ENCODE measurements at places on chromosomes 5 and 9.

DNA sequence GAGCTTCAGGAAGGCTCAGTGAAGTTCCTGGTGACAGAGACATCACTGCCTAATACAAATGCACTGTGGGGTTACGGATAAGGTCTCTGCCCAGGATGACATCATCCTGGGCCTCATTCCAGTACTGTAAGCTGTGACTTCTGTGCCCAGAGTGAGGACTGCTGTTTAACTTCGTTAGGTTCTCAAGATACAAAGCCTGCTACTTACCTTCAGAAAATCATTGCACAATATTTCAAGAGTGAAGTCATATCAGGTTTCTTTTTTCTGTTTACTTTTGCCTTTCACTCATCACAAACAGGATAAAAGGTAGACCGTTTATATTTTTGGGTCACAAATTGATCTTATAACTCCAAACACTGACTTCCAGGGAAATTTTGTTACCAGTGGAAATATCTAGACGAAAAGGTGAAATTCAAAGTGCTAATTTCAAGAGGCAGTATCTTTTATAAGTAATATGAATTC lies 241.2 kb downstream of the PIK3R1 start:
- no peak for DNase-seq

DNA sequence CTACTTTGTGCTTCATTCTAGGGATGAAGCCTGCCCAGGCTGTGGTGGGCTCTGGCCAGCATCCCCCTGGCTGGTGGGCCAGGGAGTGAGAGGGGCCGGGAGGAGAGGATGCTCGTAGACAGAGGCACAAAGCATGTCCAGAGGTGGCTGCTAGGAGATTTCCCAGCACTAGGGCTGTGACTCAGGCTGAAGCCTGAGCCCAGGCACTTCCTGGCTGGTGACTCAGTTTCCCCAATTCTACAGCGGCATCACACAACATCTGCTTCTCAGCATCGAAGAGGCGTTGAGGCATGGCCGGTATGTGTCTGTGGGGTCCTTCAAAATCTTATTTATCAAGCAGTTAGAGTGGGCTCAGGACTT lies 55.6 kb downstream of the DUSP1 start:
- DNase-seq, result no peak

- no peak for DNase-seq
Observed at GRCh38 chr9:127778280-127779135, at the start of gene SH2D3C. SH2D3C (minus strand) TSS chr9:127778666; CDS start chr9:127778627, 39 bp downstream.

DNA sequence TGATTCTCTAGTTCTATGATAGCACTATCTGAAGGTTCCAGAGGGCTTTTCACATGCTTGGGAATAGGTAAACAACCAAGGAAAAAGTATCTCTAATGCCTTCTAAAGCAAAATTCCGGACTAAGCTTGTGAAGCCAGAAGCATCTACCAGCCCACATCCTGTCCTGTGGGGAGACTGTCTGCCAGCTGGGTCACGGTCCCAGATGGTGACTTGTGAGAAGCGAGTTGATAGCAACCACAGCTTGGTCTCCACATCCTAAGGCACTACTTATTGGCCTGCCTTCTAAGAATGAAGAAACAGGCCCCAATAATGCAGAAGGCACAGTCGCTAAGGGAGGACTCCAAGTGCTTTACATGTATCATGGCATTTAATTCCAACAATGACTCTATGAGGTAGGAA lies 184.1 kb upstream of the ADRA1B start:
- DNase-seq, result no peak

DNA sequence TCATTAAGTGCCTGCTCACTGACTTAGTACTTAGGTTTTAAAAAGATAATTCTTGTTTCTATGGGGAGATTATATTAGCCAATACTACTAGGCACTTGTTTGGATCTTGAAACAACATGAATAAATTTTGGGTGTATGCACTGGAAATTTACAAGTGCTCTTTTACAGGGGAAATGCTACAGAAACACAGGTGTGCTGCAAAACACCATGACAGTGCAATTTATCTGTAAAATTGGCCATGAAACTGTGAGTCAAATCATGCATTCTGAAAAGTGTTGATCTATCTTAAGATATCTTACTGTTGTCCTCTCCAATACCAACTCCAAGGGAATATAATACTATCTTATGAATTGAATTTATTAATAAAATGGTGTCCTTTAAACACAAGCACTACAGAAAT lies 12.1 kb upstream of the PCDHB1 start:
- no peak for DNase-seq

DNA sequence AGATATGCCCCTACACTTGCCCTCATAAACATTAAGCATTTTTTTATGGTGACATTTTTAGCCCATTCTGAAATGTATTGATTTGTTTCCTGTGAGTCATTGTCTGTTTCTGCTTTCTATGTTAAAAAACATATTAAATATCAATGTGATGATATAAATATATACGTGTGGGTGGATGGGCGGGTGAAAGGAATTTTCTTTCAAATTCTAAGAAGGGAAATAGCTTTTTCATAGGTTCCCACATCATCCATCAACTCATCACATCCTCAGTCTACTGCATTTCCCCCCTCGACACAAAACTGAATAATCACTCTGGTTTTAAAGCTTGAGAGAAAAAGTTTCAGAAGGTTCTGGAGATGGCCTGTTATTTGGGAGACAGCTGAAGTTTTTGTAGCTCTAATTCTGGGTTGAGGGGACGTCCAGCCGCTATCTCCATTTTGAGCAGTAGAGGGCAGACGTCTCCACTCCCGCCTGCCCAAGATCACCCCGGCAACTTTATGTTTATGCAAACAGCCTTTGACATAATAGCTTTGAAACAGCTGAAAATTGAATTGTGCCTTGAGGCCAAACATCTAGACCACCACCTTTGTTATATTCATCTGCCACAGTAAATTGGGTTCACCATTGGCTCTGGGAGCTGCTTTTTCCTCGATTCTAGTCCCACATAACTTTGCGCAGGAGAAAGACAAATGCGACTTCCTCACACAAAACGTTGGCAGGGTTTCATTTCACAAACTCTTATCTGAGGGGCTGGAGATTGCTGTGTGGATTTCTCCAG lies 216.2 kb upstream of the CLINT1 start:
- no peak for DNase-seq

DNA sequence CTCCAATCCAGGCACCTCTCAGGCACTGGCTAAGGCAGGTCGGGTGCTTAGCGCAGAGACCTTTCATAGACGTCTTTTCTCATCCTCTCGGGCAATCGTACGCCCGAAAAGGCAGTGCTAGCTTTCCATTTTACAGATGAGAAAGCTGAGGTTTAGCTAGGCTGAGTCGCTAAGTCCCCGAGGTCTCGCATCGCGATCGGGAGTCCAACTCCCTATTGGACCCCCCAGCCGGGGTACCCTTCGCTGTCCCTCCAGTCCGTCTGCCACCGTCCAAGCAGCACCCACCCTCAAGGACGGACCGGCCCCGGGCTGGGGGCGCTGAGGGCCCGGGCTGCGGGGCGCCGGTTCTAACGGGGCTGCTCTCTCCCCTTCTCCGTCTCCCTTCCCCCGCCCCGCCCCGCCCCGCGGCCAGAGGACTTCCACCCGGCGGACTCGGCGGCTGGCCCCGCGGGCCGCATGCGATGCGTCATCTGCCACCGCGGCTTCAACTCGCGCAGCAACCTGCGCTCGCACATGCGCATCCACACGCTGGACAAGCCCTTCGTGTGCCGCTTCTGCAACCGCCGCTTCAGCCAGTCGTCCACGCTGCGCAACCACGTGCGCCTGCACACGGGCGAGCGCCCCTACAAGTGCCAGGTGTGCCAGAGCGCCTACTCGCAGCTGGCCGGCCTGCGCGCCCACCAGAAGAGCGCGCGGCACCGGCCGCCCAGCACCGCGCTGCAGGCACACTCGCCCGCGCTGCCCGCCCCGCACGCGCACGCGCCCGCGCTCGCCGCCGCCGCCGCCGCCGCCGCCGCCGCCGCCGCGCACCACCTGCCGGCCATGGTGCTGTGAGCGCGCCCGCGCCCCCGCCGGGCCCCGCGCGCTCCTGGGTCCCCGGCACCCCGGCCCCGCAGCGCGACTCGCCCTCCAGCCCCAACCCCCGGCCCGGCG lies 12.5 kb upstream of the EXOSC2 start:
- DNase-seq, result peak; percentile 52

DNA sequence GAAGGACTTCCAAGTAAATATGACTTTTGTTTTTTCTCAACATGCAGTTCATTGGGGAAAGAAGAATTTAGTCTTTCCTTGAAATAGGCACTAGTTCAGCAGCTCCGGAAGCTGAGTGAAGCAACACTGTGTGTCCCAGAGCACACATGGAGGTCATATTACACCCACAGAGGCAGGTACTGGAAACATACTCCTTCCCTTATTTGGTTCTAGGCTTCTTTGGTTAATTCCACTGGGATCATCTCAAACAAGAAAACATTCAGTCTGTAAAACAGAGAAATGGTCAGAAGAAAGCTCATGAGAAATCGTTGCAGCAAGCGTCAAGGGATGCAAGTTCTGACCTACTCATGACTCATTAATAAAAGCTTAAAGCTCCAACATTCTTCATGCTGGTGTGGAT lies 175.1 kb upstream of the PCSK5 start:
- DNase-seq, result no peak

- DNase-seq, result no peak
Observed at GRCh38 chr9:123235448-123235847, 32.9 kb downstream of the STRBP start.

GRCh38 chr9:86636519-86636918 lies 282.3 kb upstream of the TUT7 start:
- DNase-seq, result no peak

DNA sequence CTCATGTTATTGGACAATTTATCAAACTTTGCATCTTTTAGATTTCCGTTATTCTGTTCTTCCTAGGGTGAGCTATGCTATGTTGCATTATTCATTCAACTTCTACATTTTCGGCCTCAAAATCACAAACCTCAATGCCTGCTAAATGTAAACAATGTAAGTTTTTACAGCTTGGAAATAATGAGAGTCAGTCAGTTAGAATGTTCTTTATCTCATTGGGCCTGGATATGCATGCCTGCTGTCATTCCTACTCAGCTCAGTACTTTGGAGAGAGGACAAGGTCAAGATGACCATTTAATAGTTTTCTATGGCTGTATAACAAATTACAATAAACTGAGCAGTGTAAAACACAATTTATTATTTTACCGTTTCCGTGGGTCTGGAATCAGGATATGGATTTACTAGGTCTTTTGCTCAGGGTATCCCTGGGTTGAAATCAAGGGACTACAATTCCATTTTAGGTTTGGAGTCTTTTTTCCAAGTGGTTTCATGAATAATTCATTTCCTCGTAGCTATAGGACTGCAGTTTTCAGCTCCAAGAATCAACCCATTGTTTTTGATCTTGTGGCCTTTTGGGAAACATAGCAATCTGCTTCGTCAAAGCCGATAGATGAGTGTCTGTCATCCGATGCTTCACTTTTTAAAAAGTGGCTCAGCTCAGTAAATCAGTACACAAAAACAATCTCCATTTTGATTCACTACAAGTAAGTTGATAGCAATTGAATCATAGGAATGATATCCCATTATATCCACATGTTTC lies 1143.2 kb upstream of the CDH6 start:
- DNase-seq, result no peak

GRCh38 chr5:113546703-113547183 lies 33.2 kb downstream of the YTHDC2 start:
- DNase-seq, result no peak

Data from activated CD8-positive, alpha-beta memory T cell treated with anti-CD3 and anti-CD28 coated beads for 48 hours (primary cell).